Foreskin keratinocyte (primary cell): ENCODE measurements at places on chromosomes 13 and 19.

GRCh38 chr19:52542984-52543664, 15.7 kb downstream of the ZNF808 start:
- no peak for DNase-seq

- no peak for DNase-seq
These were observed 10.7 kb upstream of the KPTN start for GRCh38 chr19:47494729-47495128.

DNA sequence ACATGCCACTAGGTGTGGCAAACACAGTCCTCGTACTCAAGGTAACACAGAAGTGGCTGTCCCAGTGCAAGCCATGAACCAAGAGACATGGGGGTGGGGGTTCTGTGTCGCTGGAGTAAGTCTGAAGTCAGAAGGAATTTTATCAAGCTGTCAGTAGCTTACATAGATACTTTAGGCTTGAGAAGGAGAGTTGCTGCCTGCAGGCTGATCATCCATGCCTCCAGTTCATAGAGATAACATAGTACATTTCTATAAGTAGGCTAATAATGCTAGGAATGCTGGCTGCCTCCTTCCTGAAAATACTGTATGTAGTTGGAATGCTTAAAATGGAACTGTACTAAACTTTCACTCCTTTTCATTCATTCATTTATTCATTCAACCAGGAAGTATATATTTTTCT, 70.1 kb downstream of the CAB39L start:
- no peak for DNase-seq

DNA sequence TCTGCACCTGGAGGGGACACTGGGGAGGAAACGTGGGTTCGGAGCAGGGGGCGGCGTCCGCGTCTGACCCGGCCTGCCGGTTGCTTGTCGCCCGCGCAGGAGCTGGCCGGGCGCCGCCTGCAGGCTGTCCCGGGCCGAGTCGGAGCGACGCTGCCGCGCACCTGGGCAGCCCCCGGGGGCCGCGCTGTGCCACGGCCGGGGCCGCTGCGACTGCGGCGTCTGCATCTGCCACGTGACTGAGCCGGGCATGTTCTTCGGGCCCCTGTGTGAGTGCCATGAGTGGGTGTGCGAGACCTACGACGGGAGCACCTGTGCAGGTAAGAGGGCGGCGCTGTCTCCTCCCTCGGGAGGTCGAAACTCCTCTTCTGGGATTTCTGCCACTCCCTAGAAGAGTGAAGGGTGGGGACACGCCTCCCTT, 1.3 kb downstream of the ITGBL1 start:
- peak; percentile 62 for DNase-seq

GRCh38 chr19:45646345-45646698, 7.1 kb upstream of the EML2 start:
- no peak for DNase-seq

DNA sequence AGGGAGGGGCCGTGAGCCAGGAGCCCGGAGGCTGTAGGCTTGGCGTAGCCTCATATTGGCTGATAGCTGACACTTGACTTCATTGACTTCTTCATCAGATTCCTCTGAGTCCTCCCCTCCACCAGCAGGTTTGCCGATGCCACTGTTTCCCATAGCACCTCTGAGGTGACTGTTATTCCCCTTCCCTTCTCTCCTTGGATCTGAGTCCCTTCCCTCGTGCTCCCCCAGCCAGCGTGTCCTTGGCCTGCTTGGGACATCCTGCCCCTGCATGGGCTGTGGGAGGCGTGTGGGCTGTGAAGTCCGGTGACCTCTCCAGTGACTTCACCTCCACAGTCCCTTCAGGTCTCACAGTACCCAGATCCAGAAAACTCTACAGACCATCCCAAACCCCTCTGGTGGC, 8.8 kb downstream of the PPP1R37 start:
- DNase-seq = no peak

DNA sequence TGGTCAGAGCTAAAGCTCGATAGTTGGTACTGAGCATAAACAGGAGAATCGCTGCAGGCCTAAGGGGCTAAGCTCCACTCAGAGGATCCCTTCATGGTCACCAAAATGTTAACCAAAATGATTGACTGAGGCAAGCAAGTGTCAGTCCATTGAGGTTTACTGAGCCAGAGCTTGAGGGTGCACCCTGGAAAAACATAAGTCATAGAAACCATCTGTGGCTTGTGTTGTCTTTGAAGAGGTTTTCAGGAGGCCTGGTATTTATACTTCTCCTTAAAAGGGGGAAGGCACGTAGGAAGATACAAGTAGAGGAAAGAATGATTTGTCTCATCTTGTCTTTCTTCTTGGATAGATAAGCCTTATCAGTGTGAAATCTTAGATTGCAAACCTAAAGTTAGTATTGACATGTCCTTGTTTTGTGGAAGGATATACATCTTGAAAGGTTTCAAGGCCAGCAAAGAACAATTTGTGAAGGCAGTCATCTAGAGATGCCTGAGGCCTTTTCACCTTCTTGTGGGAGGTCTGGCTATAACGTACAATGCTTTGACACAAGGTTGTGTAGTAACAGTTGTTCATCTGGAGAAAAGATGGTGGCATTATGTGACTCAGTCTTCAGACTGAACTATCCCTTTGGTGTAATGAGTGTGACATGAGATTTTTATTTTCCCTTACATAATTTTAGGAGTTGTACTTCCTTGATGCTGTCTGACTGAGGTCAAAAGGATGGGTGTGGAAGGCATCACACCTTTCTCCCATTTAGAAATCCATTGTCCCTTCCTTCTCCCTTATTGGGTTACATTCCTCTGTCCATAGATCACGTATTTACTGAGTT, 14.7 kb upstream of the CEACAM6 start:
- DNase-seq = no peak

DNA sequence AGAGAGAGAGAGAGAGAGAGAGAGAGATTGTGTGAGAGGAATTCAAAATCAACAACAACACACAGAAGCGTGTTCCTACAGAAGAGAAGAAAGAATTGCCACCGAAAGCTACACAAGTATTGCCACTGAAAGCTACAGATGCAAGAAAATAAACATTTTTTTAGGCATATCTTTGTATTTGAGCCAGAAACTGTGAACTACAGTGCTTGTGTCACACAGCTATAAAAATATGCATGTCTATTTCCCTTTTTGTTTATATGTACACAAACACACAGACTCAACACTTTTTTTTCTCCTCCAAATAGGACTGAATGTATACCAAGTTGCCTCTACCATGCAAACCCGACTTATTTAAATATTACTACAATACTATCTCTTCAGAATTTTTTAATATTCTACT, 290.4 kb downstream of the SLITRK5 start:
- DNase-seq = no peak

- no peak for DNase-seq
These were observed 1.4 kb downstream of the FZR1 start for GRCh38 chr19:3507371-3508120.

DNA sequence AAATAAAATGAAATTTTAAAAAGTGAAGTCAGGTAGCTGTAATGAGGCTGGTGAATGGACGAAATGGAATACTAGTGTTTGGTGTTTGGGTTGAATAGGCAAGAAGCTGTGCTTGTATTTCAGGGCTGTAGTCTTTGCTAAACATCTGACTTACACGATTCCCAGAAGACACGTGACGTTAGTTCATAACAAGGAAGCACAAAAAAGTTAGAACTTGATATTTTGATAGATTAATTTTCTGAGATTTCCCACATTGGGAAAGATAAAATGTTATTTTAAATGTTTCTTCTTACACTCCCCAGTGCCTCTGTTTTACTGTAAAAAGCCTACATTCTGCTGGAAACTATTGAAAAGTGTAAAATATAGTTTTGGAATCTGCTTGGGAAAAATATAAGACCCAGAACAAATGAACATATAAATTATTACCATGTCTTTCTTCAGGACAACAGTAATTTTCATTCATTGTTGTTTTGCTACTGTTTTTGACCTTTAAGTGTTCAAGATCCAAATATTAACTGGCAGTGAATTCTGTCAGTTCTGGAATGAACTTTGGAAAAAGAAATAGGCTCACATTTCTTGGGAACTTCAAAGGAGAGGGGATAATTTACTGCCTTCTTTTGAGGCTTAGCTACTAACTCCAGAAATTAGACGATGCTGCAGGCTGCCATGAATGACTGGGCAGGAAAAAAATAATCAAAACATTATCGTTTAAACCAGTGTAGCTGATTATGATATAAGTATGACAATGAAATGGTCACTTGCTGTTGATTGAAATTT, 241.3 kb downstream of the SLITRK6 start:
- DNase-seq = no peak

DNA sequence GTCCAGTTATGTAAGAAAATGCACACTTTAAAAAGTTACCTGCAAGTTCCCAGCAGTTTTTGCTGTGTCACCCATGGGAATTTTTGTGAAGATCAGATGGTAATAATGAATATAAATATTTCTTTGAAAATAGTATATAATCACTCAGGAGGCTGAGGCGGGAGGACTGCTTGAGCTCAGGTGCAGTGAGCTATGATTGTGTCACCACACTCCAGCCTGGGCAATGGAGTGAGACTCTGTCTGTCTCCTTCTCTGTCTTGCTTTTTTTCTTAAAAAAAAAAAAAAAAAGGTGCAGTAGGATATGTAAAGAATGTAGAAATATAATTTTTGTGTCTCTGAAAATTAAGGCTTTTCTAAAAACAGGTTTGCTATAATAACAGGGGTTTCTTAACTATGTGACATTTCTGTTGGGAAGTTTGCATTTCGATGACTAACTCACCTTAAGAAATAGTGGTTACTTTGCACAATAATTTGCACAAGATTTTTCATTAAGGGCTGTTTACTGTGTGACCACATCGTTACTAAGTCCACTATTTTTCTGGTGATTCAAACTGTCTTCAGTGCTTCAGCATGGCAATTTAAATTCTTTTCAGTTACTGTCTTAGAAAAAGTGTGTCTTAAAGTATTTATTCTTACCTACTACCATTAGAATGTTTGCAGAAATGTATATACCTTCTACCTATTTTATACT, 37.3 kb downstream of the DNAJC3 start:
- peak; percentile 66 for DNase-seq

DNA sequence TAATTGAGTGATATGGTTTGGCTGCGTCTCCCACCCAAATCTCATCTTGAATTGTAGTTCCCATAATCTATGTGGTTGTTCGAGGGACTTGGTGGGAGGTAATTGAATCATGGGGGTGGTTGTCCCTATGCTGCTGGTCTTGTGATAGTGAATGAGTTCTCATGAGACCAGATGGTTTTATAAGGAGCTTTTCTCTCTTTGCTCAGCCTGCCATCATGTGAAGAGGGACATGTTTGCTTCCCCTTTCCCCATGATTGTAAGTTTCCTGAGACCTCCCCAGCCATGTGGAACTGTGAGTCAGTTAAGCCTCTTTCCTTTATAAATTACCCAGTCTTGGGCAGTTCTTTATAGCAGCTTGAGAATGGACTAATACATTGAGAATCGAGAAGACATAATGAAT, 480.1 kb downstream of the GPC5 start:
- DNase-seq = no peak

- no peak for DNase-seq
These were observed 93.0 kb downstream of the SLC7A1 start for GRCh38 chr13:29502391-29503008.

DNA sequence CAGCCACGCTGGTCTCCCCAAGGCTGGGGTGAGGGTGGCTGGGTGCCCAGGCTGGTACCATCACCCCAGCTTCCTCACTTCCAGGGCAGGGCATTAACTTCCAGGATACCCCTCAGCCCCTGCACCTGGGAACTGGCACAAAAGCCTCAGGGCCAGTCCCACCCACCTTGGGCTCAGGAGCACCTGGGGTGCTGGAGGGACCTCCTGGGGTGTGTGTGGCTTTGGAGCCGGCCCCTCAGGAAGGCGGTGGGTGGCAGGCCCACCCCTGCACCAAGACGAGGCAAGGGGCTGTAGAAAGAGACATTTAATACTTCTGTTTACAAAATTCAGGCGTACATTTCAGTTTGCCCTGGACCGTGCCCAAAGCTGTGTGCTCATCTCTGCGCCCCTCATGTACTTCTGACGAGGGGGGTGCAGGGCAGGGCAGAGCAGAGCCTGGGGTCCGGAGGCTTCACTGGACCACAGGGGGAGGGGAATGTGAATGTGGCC, 16.8 kb downstream of the MPND start:
- DNase-seq = no peak
